ENCODE measurements at places on chromosomes 7 and 10. TPM values are rescaled to one million over a fixed set of nuclear protein-coding genes. Genes with fewer than 3 reads are reported as not detected.

- DNase-seq = no peak
Observed at GRCh38 chr10:44030738-44031137, 354.2 kb downstream of the CXCL12 start.

- DNase-seq = peak; percentile 68
Observed at GRCh38 chr7:75915416-75916156, 631 bp downstream of the POR start.

DNA sequence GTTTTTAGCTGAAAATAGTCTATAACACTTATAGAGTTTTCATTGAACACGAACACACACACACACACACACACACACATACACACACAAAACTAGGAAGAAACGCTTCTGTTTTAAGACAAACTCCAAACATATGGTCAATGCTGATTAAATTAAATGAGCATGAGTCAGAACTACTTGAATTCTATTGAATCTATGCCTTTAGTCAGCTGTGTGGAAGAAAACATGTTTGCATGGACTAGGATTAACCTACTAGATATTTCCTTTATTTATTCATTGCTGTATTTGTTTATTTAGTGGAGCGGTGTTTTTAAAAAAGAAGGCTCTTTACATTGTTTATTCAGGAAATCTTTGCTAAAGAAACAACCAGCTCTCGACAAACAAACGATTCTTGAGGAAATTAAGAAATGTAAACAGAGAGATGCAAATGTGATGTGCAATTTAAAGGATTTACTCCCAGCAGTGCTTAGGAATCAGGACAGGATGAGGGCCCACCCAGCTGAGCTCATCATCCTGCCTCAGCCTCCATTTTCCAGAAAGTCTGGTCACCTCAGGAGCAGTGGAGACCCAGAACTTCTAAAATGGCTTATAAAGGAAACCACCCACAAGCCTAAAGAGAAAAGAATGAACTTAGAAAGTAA is 83.2 kb downstream of the PDE1C start:
- no peak for DNase-seq

DNA sequence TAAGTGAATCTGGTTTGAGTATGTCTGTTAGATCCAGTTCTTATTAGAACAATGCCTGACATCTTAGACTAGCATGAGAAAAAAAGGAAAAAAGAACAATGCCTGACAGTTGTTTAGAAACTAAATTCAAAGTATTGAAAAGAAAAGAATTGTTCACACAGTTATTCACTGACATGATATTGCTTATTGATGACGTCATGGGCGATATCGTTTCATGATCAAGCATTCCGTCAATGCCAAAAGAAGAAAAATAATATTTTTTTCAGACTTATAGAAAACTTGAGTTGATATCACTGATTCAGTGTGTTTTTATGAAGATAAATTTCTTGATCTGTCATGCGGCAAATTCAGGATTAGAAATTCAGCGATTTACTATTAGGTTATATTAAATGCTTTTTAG is 196.5 kb upstream of the AGR3 start:
- DNase-seq = no peak

Gene TAS2R41
- polyA plus RNA-seq = not detected

DNA sequence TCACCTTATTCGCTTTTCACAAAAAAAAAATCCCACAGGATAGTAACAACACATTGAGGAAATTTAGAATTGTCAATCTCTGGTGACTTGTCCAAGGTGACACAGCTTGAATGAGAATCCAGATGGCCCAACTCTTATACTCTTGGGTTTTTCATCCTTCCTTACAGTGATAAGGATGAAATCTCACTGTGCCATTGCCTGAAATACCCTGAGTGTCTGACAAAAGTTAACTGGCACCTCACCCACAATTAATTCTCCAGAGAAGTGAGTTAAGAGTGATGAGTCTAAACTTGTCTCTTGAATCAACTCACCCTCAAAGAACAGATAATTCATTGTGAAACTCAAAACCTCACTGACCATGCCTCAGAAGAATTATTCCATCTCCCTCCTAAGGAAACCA is 18.9 kb downstream of the CHRM2 start:
- no peak for DNase-seq

Gene CALHM2
- polyA plus RNA-seq = 8.4 TPM

Gene GLI3
- polyA plus RNA-seq = 5.4 TPM

DNA sequence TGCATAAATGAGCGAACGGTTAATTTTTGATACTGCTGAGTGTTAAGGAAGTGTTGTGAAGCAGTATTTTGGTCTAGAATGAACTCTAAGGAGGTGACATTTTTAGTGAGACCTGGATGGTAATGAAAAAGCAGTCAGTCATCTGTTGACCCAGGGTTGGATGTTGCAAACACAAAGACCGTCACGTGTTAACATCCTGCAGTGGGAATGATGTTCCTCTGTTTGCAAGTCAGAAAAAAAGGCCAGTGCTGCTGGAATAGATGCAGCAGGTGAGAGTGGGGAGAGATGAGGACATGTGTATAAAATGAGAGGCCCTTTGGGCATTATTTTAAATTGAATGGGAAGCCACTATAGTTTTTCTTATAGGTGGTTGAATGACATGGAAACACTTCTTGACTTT is 39.3 kb downstream of the INSYN2A start:
- no peak for DNase-seq

GRCh38 chr7:27606270-27607209 is 56.1 kb downstream of the HIBADH start:
- DNase-seq = peak; percentile 92
